ENCODE measurements at places on chromosomes 2 and 18.

- no peak for DNase-seq
These were observed 74.1 kb downstream of the BOD1L2 start for GRCh38 chr18:57220930-57221483.

DNA sequence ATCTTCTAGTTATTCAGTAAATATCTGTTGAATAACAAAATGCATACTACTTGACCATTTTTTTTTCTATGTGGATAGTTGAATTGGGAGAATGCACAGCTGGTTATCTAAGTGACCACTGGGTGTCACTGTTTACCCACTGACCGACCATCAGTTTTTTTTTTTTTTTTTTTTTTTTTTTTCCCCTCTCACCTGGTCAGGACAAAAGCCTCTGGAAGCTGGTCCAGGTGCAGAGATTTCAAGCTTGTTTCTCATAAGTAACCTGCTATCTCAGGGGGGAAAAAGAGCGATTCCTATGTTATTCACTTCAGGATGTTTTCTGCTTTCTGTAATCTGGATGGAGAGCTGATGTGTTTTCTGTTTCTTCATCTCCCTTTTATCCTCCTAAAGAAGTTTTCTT is 256.0 kb downstream of the DCDC2C start:
- no peak for DNase-seq

DNA sequence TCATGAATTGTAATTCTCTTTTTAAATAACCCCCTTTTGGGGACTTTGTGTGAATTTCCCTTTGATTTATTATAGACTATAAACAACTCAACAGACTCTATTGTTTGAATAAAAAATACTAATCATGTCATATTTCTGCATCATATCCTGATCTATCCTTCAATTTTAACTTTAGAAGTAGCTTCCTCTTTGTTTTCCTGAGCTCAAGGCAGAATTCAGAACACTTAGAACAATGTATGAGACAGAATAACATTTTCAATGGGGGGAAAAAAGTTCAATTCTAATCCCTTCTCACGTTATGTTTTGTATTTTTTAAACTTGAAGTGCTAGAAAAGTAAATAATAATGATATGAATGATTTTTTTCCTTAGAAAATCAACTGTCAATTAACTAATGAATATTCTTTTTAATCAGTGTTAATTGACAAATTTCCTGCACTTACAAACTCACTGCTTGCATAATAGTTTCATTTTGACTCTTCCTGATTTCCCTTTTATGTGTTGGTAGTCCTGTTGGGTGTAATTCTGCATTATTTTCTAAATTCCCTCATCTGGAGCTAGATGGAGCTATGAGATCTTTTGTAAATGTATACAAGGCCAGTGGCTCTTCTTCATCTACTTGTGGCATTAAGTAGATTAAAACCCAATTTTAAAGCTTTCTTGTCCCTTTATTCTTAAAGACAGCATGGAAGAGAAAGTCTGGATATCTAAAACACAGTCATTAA is 326.1 kb downstream of the PARD3B start:
- no peak for DNase-seq

DNA sequence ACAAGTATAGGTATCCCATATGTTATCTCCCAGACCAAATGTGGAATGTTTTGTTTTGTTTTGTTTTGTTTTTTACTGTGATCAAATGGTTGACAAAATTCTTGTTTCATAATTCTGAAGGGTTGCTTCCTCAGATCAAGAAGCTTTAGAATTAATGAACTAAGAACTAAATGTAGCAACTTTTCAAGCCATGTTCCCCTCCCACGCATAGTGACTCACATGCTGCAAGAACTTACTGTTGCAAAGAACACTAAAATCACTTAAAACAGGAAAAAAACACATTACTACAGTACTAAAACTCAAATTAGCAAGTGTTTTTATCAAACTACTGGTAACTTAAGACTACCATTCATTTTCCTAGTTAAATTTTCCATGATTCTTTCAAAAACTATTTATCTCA is 30.6 kb downstream of the HNRNPLL start:
- no peak for DNase-seq

DNA sequence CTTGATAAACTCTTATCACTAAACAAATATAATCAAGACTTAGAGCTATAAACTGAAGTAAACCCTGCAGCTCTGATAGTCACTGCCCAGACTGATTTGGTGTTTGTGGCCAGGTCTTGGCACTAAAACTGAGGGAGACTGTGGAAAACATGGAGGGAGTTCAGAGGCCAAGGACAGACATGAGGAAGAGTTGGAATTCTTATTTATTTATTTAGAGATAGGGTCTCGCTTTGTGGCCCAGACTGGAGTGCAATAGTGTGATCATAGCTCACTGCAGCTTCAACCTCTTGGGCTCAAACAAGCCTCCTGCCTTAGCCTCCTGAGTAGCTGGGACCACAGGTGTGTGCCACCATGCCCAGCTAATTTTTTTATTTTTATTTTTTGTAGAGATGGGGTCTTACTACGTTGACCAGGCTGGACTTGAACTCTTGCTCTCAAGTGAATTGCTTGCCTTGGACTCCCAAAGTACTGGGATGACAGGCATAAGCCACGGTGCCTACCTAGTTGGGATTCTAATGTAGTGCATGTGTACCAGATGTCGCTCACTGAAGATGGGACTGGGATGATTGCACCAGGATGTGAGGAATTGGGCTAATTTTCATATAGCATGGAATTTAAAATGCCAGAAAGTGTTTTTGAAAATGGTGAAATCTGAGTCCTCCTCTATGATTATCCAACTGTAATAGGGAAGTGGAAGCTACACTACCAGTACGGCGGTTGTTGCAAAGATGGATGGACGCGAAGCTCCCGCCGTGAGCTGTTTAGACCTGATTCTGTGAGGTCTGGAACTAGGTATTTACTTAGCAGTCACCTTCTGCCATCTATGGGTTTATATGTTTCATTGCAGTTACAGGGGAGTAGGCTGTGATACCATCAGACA is 52.7 kb upstream of the CTLA4 start:
- DNase-seq = peak; percentile 21

- DNase-seq = no peak
These were observed 49.5 kb downstream of the ATIC start for GRCh38 chr2:215361211-215361875.

DNA sequence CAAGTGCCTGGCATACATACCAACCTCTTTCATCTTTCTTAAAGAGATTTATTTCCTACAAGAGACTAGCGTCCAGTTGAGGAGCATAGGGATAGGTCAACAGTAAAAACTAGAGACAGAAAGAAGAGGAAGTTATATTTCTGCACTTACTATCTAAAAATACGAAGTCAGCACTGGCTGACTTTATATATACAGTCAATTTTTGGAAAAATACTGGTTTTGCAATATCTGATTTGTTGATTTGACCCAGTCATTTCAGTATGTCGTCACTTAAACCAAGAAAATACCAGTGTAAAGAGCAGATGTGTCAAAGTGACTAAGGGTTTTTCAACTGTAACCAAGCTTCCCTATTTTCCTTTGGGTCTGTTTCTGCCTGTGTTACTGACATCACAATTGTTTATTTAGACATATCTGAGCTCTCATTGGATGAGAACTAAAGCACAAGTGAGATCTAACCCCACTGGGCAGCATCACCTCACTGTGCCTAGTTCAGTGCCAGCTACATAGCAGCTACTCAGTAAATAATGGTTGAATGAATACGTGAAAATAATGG is 23.0 kb downstream of the CYTIP start:
- DNase-seq = no peak

DNA sequence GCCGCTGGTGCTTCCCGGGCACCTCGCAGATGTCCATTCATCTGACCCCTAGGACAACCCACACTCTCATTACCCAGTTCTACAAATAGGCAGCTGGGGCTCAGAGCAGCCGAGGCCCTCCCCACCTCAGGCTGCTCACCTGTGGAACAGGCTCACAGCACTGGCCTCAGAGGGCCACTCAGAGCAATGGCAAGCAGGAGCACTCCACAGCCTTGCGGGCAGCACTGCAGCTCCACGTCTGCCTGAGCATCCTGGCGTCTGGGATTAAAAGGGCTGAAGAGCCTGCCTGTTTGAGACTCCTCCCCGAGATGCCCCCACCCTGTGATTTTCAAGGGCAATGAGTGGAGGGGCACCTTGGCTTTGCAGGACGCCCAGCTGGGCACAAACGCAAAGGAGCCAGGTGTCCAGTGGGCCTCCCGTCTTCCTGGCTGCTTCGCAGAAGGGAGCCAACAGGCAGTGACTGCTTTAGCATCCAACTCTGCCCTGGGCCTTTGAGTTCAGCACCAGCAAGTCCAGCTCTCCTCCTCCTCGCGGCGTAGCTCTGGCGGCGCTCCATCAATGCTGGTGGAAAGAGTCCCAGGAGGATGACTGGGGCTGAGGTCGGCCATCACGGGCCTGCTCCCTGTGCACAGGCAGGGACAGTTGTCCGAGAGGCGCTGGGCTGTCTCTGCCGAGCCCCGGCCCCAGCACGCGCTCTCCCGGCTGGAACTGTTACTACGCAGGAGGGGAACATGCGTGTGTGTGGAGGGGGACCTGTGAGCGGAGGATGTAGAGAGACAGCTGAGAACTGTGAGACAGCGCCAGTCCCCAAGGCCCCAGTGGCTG is 297.2 kb downstream of the NDUFA10 start:
- no peak for DNase-seq

DNA sequence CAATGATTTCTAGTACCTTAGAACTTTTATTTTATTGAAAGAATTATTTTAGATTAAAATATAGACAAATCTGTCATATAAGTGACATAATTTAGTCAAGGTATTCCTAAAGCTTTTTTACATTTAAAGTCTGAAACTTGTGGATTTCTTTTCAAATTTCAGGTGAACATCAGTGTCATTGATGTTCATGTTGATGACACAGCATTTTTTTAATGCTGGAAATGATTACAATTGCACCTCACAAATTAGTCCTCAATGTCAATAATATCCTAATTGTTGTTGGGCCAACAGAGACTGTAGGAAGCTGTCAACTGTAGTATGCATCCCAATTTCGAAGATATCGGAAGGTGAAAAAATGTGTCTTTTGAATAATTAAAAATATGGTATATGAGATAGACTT is 214.4 kb upstream of the ARL4C start:
- DNase-seq = no peak

GRCh38 chr2:32357318-32358110 is 691 bp downstream of the BIRC6 start:
- peak; percentile 5 for DNase-seq

GRCh38 chr2:217791551-217791950 is 211.2 kb downstream of the TNS1 start:
- DNase-seq = no peak

DNA sequence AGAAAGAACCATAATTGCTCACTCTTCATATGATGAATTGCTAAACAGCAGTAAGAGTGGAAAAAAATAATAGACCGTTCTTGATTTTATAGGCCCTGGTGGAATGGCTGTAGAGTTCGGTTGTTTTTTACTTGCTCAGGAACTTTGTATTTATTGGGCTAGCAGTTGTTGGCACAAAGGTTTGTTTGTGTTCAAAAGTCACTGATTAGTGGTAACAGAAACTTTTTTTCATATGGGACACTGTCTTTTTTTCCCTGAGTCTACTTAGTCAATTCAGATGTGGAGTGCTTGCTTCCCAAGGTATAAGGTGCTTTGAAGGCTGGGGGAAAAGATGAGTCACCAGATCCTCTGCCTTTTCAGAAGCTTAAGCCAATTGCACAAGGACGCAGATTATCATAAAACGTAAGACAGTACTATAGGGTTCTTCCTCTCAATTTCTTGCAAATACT is 25.8 kb downstream of the PHLPP1 start:
- DNase-seq = no peak

- no peak for DNase-seq
These were observed 28.3 kb upstream of the TOGARAM2 start for GRCh38 chr2:28952836-28953211.

- no peak for DNase-seq
These were observed 159.2 kb downstream of the SOX11 start for GRCh38 chr2:5851410-5851809.

Data from activated T-cell treated with anti-CD3 and anti-CD28 coated beads for 1 hour (primary cell).